ENCODE measurements at places on chromosomes 11 and 22.

DNA sequence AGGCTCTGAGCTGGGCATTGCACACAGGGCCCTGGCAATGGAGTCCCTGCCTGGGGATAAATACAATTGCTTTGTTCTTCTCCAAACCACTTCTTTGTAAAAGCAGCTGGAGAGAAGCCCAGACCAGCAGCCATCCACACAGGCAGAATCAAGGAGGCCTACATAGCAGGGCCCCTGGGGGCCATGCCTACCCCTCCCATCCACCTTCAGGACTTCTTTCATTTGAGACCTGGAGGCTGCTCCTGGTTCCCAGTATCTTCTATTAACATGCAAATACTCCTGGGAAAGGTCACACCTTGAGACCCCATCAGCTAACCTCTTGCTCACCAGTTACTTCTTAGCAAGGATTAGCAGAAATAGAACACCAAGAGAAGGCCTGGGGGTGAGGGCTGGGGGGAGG is 511.1 kb downstream of the SOX6 start:
- no peak for DNase-seq

- no peak for DNase-seq
Observed at GRCh38 chr22:19803736-19804267, 43.2 kb downstream of the TBX1 start.

GRCh38 chr11:123328281-123328867 is 101.7 kb upstream of the GRAMD1B start:
- DNase-seq, result no peak

DNA sequence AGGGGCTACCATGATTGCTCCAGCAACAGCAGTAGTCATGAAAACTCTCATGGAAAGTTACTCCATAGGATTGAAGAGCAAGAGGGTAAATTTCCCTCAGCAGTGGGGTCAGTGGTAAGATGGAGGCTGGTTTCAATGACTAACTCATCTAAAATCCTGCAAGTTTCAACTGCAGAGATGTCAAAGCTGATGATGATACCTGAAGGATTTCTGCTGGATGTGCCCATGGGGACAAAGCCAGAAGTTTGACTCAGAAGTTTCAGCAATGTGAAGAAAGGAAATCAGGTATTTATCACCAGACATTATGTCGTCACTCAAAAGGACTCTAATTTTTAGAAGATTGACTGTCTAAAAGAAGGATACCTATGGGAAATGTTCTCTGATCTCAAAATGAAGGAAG is 29.1 kb downstream of the RAB38 start:
- DNase-seq, result no peak

- no peak for DNase-seq
Observed at GRCh38 chr11:122209619-122210366, 93.8 kb upstream of the BLID start.

GRCh38 chr11:19018901-19019300 is 41.6 kb downstream of the MRGPRX2 start:
- DNase-seq, result no peak
